ENCODE measurements at places on chromosomes 7 and 10.
A peak's percentile ranks its signal among the peaks of the same experiment; 100 is the strongest.

DNA sequence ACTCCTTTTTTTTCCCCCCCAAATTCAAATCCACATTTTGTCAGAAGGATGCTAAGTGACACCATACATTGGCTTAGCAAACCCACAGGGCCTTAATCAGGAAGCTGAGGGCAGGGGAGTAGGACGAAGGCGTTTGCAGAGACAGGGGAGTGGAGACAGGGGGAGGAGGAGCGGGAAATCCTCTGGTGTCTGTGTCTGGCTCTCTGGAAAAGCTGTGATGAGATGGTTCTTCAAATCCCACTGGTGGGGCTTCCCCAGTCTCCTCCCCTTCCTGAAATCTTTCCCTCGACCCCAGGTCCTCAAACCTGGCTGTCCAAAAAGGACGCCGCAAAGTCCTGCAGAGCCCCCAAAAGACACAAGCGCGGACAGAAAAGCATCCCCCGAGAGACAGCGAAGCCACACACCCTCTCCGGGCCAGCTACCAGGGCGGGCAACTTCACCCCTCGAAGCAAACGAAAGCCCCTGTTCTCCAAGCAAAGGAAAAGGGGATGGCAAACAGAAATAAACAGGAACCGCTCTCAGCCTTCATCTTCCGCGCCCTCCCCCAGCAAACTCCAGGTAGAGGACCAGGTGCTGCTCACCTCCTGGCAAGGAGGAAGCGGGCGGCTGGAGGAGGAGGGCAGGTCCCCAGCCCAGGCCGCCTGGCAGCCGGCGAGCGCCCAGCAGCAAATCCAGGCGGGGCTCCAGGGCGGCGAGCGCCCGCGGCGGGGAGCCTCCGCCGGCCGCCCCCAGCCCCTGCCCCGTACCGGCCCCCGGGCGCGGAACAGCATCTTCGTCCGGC lies 520 bp downstream of the ELAPOR2 start:
- DNase-seq = peak; percentile 7

DNA sequence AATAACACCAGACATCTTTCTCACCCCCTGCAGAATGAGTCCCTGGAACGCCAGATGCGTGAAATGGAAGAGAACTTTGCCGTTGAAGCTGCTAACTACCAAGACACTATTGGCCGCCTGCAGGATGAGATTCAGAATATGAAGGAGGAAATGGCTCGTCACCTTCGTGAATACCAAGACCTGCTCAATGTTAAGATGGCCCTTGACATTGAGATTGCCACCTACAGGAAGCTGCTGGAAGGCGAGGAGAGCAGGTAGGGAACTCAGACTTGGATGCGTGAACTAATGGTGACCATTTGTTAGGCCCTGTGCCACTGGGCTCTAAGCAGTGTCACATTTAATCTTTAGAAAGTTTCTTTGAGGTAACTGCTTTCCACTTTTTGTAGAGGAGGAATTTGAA lies 7.1 kb downstream of the VIM start:
- no peak for DNase-seq

DNA sequence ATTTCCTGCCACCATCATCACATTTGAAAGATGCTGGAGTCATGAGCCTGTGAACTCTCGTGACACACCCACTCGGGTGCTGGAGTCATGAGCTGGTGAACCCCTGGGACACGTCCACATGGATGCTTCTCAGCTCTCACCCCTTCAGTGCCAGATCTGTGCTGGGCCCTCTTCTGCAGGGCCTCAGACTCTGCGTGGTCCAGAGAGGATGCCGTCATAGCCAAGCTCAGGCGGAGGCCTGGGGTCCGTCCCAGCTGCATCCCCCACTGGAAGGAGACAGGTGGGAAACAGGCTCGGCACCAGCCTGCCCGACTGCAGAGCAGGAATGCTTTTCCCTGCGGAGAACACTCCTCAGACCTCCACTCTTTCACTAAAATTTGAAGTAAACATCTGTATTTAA lies 156.5 kb upstream of the PPP2R2D start:
- no peak for DNase-seq

- no peak for DNase-seq
These were observed 498.1 kb upstream of the POT1 start for GRCh38 chr7:125427676-125428075.

GRCh38 chr7:23468526-23469149 lies 1.7 kb downstream of the IGF2BP3 start:
- no peak for DNase-seq

GRCh38 chr7:14294637-14295036 lies 305.2 kb upstream of the ETV1 start:
- DNase-seq = no peak

- no peak for DNase-seq
These were observed 24.0 kb downstream of the HABP2 start for GRCh38 chr10:113576852-113577251.

GRCh38 chr7:139033346-139034114 lies 2.3 kb downstream of the ZC3HAV1L start:
- no peak for DNase-seq

GRCh38 chr10:28082316-28082715 lies 83.4 kb upstream of the ODAD2 start:
- no peak for DNase-seq

Measured in activated CD8-positive, alpha-beta memory T cell treated with anti-CD3 and anti-CD28 coated beads for 48 hours (primary cell).